Activated CD4-positive, alpha-beta T cell treated with anti-CD3 and anti-CD28 coated beads for 4 hours (primary cell): ENCODE measurements at places on chromosomes 2 and 18.

DNA sequence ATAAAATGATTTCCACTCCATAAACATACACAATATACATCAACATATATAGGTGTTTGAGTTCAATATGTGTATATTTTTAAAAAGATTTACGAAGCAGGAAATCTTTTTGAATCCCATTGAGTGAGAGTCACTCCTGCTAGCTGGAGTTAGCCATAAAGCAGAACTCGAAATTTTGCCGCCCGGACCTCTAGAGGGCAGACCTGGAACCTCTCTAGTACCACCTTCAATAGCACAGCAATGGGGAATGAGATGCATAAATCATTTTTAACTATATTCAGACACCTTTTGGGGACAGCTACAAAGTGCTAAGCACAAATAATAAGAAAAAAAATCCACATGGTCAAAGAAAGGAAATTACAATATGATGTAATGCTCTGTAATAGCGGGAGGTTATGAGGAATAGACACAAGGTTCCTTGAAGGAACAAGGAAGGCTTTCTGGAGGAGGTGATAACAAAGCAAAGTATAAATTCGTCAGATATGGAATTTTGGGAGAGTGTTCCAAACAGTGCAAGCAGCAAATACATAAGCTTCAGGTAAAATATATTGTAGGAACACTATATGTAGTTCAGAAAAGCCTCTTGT is 533.4 kb downstream of the ERBB4 start:
- no peak for DNase-seq

DNA sequence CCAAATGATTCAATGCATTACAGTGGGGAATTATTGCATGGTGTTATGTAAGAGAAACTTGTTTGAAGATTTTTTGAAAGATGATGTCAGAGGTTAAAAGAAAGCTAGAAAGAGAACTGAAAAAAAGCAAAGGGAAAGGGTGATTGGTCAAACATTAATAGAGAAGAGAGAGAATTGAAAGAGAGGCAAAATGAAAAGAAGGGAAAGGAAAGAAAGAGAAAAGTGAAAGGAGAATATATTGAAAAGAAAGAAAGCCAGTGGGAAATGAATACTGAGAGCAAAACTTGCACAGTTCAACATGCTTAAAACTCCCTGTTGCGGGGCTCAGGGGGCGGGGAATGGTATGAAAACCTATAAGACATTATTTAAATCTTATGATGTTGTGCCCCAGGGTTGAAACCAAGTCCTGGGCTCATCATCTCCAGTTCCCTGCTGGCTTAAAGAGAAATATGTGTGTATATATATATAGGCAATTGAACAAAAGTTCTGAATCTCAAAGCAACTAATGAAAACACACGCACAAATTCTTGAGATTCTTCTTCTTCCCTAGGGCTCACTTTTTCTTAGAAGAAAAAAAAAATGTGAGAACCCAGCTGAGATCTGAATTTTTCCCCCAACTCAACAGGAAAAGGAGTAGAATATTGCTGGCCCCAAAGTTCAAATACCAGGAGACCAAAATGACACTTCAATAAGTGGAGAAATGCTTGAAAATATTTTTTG is 2045.9 kb upstream of the CELF4 start:
- no peak for DNase-seq

GRCh38 chr2:17306219-17306618 is 212.0 kb downstream of the RAD51AP2 start:
- no peak for DNase-seq

- DNase-seq = no peak
Measured at GRCh38 chr2:23617167-23617810, 232.3 kb downstream of the KLHL29 start.

DNA sequence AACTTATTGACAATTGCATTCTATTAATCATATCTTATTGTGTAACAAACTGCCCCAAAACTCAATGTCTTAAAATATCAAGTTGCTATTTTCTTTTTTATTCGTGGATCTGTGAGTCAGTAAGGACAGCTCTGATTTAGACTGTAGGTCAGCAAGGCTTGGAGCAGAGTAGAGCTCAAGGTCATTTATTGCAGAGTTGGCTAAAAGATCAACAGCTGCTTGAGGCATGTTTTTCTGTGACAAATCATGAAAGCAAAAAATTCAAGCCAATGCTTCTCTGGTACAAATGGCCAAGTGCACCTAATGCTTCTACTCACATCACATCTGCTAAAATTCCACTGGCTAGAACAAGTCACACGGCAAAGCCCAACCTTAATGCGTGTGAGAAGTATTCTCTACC is 497.7 kb upstream of the LRATD1 start:
- DNase-seq = no peak

DNA sequence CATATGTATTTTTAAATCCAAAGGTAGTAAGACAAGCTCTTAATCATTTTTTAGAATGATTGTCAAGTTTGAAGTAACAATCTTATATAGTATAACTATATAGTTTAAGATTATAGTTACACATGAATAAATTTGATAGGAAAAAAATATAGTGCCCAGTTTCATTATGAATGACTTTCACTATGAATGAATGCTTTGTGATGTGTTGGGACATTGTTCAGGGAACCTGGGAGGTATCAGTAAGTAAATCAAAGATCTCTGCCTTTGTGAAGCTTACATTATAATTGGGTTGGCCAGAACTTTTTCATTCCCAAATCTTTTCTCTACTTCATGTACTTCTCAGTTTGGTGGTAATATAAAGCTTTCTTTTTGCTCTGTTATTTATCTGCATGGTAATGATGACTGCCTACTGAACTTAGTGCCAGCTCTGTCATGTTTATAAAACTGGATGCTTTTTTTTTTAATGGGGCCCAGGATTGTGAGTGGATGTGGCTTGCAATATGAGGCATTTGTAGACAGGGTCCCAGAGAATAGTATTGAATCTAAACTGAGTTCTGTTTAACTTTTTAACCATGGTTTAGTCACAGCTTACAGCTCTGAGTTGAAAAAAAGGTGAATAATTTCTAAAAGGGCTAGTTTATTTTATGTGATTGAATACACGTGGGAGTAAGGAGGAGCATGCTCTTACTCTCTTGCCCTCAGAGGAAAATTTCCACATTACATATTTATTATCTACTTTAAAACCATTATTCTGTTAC is 23.3 kb downstream of the GLS start:
- no peak for DNase-seq

DNA sequence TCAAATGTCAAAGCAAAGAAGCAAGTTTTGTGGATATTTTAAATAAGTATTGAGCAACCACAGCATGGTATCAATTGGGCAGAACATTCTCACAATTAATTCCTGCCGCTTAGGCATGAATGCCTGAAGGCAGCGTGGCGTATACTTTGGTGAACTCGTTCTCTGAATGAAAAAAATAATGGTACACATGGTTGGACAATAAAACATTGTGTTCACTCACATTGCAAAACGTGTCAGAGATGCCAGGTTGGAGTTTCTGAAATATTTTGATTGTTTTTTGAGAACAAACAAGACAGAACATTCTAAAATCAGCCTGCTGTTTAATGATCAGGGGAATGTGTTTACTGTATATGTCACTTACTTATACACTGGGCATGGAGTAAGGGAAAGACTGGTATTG is 254.2 kb downstream of the CDH2 start:
- DNase-seq = no peak

GRCh38 chr2:180115675-180116074 is 108.6 kb upstream of the CWC22 start:
- no peak for DNase-seq

DNA sequence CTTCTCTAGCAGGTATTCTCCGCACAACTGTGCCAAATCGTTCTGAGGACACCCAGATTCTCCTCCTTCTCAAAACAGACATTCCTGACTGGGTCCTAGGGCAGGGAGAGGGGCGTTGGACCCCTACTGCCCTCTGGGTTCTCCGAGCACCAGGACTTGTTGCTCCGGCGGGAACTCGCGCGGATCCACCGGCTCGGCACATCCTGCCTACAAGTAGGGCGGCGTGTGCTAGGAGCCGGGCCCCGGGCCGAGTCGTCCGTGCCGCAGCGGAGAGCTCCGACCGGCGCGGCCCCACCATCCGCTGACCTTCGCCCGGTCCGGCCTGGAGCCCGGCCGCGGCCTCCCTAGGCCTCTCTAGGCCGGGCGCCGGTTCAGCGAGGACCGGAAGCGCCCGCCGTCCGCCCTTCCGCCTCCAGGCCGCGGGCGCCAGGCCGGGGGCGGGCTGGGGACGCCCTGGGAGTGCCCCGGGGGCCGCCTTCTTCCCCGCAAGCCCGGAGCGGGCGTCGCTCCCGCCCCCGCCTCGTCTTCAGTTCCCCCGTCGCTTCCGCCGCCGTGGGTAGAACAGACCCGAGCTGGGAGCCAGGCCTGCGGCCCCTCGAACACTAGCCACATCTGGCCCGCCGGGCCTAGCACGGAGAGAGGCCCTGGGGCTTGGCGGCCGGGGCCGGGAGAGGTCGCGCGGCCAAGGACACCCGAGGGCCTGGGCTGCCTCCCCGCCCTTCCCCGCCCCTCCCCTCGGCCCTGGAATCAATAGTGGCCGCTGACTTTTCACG is 7.6 kb upstream of the ONECUT2 start:
- DNase-seq = no peak

- no peak for DNase-seq
Measured at GRCh38 chr2:45833968-45834344, 182.5 kb downstream of the PRKCE start.
